ENCODE measurements at places on chromosomes 16 and 17. TPM values are rescaled to one million over a fixed set of nuclear protein-coding genes. Genes with fewer than 3 reads are reported as not detected.

GRCh38 chr17:13646411-13646810 lies 44.7 kb upstream of the HS3ST3A1 start:
- no peak for DNase-seq

DNA sequence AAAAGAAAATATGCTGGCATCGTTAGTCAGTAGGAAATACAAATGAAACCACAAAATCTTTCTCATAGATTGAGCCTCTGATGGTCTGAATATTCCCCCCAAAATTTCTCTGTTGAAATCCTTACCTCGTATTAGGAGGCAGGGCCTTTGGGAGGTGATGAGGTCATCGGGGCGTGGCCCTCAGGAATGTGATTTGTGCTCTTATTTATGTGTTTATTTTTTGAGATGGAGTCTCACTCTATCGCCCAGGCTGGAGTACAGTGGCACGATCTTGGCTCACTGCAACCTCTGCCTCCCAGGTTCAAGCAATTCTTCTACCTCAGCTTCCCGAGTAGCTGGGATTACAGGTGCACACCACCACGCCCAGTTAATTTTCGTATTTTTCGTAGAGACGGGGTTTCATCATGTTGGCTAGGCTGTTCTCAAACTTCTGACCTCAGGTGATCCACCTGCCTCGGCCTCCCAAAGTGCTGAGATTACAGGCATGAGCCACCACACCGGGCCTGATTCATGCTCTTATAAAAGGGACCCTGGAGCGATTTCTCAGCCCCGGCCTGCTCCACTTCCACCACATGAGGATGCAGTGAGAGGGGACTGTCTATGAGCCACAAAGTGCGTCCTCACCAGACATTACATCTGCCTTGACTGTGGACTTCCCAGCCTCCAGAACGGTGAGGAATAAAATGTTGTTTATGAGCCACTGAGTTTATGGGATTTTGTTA lies 53.1 kb downstream of the DNAH17 start:
- no peak for DNase-seq

- no peak for DNase-seq
These were observed 9.2 kb downstream of the TBKBP1 start for GRCh38 chr17:47703191-47703591.

GRCh38 chr17:72139212-72139611 lies 18.4 kb downstream of the SOX9 start:
- no peak for DNase-seq

- DNase-seq = no peak
These were observed 106.3 kb upstream of the PMFBP1 start for GRCh38 chr16:72278301-72278700.

CLDN7 gene
- total RNA-seq = 20.2 TPM

HOXB6 gene
- total RNA-seq = 0.17 TPM

MIEF2 gene
- 11.1 TPM for total RNA-seq

Data from liver (tissue), 10 donors.